Type B pancreatic cell (in vitro differentiated cells): ENCODE measurements at places on chromosomes 2 and 18.

GRCh38 chr18:77014538-77014937 is 118.0 kb downstream of the MBP start:
- DNase-seq: no peak

DNA sequence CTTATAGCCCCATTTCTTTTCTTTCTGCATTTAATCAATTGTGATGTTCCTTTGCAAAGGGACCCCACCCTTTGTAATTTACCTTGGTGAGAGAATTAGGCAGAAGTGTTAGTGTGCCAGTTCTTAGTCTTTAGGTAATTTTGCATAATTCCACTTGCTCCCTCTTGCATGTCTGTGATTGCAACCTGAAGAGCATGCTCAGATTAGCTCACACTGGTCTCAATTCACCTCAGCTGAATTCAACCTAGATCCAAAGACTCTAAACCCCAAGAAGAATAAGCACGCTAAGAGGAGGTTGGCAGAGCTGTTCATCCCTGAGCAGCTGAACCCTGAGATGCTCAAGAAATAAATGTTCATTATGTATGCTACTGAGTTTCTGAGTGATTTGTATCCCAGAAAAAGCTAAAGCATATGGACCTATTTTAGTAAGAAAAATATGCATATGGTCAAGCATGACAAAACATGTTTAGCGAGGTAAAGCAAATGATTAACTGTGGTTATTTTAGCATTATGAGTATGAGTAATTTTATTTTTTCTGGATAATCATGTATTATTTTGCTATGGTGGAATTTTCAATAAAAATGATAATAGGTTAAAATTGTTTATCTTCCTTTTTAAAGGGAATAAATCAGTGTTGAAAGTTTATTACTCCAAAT is 299.2 kb upstream of the ZSWIM2 start:
- DNase-seq: no peak

GRCh38 chr18:46555724-46556123 is 101.3 kb downstream of the LOXHD1 start:
- no peak for DNase-seq

GRCh38 chr2:101418460-101419095 is 31.3 kb upstream of the CREG2 start:
- no peak for DNase-seq

GRCh38 chr2:83233781-83234180 is 1225.3 kb downstream of the SUCLG1 start:
- no peak for DNase-seq

DNA sequence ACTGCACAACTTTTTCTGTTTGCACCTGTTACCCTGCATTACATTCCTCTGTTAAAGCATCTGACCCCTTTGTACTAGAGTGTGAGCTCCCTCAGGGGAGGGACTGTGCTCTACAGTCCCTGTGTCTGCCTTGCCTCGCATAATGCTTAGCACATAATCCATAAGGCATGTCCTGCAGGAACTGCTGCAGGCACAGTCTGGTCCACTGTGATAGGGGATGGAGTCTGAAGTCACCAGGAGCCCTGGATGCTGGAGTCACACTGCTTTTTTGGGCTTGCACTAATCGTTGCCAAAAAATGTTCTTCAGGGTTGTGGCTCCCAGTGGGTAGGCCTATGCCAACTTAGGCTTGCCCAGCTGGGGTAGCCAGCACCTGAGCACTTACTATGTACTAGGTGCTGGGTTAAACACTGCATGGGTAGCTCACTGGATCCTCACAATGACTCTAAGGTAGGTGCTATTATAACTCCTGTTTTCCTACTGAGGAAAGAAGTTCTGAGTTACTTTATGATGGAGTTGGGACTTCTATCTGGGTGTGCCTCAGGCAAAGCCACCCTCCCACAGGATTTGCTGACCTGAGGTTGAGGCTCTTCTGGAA is 33.3 kb downstream of the COPS7B start:
- DNase-seq: no peak

GRCh38 chr2:22999951-23000350 is 385.0 kb upstream of the KLHL29 start:
- no peak for DNase-seq

- no peak for DNase-seq
Observed at GRCh38 chr2:226608451-226608850, 191.2 kb downstream of the IRS1 start.

DNA sequence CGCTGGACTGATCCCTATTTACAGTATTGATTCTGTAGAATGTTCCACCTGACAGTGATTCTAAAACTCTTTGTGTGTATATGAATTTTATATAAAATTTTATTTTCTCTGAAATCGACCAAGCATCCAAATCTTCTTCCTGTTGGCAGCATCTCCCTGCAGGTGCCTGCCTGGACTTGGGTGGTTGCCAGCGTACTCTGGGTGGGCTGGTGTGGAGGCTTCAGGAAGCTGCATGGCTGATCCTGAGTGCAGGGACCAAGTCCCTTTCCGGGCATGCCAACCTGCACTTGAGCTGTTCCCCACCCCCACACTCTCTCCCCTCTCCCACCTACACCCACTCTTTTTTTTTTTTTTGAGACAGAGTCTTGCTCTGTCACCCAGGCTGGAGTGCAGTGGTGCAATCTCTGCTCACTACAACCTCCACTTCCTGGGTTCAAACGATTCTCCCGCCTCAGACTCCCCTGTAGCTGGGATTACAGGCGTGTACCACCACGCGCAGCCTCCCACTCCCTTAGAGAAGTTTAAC is 53.2 kb upstream of the ALKAL2 start:
- DNase-seq: no peak

DNA sequence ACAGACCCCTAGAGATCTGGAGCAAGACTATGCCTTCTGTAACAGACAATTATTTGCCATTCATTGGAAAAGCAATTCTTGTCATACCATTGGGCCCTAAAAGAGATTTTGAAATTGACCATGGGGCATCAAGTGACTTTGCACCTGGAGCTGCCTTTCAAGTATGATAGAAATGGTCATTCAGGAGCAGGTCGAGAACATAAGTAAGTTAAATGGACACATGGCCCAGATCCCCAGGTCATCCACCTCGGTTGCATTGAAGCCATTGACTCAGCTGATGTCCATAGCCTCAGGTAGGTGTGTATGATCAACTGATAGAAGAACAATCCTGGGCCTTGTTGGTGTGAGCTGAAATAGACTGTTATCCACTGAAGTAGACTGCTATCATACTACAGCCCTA is 19.3 kb downstream of the CHCHD5 start:
- DNase-seq: no peak

DNA sequence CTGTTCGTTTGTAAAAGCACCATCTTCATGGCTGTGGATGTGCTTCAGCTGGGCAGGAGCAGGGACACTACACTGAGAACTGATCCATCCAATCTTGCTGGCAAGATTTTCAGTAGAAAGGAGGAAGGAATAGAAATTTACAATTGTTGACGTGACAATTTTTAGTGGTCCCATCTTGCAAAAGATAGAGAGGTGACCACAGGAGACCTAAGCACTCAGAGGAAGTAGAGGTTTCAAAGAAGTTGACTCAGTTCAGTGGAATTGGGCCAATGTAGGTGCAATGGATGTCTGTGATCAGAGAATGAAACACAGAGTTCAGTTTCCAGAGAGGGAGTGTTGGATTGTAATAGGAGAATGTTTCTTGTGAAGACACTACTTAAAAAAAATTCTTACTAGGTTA is 1.4 kb downstream of the UGT1A5 start:
- no peak for DNase-seq

DNA sequence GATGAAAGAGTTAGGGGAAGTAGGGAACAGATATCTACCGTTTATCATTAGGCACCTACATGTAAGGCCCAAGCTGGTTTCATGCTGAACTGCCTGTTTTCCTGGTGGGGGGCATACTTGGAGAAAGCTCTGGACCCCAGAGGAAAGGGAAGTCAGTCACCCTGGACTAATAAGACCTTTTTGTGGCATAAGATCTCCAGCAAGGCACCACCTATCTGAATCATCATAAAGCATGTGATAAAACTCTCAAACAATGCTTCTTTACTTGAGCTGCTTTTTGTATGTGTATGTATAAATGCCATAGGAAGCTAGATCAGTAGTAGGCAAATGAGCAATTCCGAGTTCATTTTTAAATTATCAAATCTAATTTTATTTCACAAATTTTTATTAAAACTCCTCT is 104.8 kb downstream of the TANC1 start:
- DNase-seq: no peak

DNA sequence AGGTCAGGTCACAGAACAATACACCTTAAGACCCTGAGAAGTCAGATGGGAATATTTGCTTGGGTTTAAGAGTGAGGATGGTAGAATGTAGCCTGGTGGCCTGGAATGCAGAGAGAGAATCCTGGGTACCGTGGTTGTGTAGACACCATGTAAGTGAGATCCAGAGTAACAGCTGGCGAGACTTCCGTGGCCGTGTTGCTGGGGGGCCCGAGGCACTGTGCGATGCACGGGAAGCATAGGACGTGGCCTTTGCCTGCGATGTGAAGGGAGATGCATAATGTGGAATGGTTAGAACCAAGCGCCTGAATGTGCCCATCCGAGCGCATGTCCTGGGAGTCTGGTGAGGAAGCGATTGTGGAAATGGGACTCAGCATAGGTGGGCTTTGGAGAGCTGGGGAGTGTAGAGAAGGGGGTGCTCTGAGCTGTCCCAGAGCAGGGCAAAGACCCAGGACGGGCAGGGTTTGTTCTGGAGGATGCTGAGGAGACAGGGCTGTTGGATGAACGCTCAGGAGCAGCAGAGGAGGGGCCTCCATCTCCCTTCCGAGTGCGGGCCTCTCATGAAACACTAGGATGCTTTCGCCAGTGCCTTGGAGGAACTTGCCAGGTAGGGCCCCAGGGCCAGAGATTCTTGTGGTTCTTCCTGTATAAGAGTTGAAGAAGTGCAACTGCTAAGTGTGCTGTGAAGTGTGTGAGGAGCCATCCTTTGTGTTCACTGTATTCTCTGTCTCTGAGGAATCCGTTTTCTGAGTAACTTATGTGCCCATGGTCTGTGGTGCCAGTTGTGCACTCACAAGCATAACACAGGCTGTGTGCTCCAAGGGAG is 7.1 kb downstream of the RNF144A start:
- no peak for DNase-seq

DNA sequence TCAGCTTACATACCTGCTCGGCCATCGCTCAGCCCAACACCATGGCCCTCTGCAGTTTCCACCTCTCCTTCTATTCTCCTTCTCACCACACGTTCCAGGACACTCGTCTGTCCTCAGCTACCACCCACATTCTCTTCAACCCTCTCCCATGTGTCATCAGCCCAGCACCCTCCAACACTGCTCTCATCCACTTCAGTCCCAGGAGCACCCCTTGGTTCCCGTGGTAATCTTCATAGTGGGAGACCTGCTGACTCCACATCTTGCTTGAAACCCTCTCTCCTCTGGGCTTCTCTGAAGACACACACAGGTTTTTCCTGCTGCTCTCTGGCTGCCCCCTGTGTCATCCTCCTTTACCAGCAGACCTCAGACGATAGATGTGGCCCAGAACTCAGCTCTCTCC is 228.7 kb downstream of the GBX2 start:
- DNase-seq: no peak

DNA sequence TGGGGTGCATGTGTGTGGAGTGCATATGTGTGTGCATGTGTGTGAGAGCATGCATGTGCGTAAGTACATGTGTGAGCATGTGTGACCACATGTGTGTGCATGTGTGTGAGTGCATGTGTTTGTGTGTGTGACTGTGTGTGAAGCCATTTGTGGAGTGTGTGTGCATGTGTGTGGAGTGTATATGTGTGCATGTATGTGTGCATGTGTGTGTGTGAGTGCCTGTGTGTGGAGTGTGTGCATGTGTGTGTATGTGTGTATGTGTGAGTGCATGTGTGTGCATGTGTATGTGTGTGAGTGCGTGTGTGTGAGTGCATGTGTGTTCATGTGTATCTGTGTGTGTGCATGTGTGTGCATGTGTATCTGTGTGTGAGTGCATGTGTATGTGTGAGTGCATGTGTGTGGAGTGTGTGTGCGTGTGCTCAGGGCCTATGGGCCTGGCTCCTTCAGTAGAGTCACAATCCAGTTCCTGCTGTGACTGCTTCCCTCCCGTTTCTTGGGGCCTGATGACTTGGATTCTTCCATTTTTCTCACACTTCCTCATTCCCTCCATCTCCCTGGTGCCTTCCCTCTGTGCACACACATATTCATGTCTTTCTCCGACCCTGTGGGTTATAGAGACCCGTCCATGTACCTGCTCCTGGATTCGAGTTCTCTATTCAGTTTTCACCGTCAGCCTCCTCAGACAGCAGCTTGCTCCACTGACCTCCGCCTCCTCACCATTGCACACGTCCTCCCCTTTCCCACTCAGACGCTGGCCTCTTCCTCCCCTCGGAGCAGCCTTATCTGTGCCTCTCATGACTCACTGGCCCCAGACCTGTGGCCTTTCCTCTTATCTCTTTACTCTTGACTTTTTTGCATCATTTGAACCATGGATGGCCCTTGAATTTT is 25.2 kb downstream of the TOGARAM2 start:
- DNase-seq: no peak

- no peak for DNase-seq
Observed at GRCh38 chr2:44912660-44913059, 28.8 kb upstream of the SIX3 start.

DNA sequence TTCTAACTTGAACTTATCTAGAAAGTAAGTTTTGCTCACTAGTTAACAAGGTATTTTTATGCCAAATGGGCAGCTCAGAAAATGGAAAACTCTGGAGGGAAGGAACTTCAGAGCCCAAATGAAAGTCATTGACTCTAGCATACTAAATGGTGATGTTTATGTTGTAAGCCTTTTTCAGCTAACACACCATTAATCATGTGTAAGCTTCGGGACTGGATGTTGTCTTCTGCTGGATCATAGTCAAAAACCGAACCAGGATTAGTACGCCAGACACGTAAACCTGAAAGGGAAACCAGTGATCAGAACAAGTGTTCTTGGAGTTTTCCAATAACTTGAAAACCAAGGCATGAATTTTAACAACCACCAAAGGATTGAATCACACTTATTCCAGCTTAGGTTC is 81.8 kb downstream of the RIF1 start:
- no peak for DNase-seq

GRCh38 chr2:196361606-196362326 is 190.4 kb upstream of the STK17B start:
- DNase-seq: no peak

DNA sequence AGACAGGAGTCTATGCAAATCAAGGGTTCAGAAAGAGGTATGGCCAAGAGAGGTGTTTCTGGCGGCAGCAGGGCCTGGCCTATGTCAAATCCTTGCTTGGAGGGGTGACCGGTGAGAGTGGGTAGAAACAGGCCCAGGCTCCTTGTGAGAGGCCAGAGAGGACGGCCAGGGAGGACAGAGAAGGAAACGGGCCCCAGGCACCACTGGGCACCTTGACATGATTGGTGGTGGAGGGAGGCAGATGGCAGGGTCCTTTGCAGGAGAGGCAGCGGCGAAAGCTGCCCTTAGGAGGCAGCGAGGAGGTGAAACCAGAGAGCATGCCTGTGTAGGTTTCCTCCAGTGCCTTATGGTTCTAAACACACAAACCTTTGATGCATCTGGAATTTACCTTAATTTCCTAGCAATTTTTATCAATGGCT is 6.2 kb downstream of the RAMP1 start:
- no peak for DNase-seq
